Esophagus mucosa (tissue), 1 donor: ENCODE measurements at places on chromosomes 2 and 18. TPM values are rescaled to one million over a fixed set of nuclear protein-coding genes. Genes with fewer than 3 reads are reported as not detected.

- ATAC-seq: no peak
Measured at GRCh38 chr2:121748202-121748601, 7.2 kb upstream of the TSN start.

Gene SERPINB12
- 0.60 TPM for total RNA-seq

GRCh38 chr18:3463051-3463450 is 13.1 kb downstream of the TGIF1 start:
- no peak for ATAC-seq

GRCh38 chr2:134865067-134865787 is 26.8 kb downstream of the ACMSD start:
- no peak for ATAC-seq

- peak; percentile 31 for ATAC-seq
Measured at GRCh38 chr2:201450954-201451291, 335 bp downstream of the TRAK2 start.
